ENCODE measurements at places on chromosomes 1 and 21. TPM values are rescaled to one million over a fixed set of nuclear protein-coding genes. Genes with fewer than 3 reads are reported as not detected.

- no peak for DNase-seq
Observed at GRCh38 chr1:227559499-227559898, 3.9 kb upstream of the ZNF678 start.

GRCh38 chr1:55547405-55547804 is 332.2 kb upstream of the USP24 start:
- no peak for DNase-seq

Gene ADARB1
- total RNA-seq, result 22.7 TPM

DNA sequence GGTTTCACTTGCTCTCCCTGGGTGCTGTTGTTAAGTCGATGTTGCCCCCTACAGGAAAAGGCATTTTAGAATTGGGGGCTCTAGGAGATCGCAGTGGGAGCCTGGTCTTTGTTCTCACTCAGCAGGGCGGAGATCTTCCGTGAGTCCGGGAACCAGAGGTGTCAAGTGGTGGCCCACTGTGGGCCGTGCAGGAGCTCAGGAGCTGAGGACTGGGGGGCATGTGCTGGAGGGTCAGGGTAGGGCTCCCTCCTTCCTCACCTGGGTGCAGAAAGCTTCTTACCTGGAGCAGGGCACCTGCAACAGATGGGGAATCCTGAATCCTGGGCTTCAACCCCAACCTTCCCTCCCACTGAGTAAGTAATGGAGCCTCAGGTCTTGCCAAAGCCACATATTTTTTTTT is 392.7 kb downstream of the NPHP4 start:
- no peak for DNase-seq

DNA sequence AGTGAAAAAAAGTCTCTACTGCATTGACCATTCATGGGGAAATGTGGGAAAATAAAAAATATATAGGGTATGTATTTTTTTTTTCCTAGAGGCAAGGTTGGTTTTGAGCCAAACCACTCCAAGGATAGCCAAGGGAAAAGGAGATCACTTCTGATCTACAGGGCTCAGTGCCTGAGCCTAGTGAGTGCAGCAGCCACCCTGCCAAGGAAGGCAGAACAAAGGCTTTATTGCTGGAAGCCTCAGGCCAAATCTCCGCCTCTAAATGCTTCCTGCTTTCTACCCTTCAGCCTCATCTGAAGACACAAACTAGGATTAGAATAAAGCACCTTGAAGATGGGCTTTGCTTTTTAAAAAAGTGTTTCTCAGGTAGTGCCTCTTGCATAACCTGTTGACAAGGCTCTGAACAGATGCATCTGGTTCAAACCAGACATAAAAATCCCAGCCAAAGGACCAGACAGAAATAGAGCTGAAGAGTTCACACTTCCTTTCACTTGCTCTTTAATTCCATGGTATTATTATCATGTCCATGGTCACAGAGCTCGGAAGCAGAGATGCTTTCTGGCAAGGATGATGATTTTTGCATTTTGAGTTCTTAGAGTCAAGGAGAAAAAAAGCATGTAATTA is 10.5 kb downstream of the C1orf115 start:
- DNase-seq, result no peak

DNA sequence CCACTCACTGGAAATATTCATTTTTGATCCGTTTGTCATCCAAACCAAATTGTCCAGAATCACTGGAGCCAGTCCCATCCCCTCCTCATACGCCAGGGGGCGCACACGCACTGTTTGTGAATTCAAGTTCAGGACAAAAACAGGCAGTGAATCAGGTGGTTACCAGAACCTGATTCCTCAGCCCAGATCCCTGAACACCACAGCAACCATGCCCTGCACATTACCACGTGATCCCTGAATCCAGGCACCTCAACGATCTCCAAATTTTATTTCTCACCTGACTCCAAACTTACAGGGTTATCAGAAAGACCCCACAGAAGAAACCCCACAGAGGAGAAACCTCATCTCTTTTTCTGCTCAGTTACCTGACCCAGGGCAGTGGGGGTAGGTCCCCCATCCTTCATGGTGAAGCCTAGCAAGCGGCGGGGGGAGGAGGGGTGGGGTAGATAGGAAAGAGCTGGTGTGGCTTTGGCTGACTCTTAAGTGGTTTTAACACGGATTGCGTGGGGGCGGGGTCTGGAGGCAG is 1.4 kb upstream of the PTPRF start:
- peak; percentile 78 for DNase-seq

DNA sequence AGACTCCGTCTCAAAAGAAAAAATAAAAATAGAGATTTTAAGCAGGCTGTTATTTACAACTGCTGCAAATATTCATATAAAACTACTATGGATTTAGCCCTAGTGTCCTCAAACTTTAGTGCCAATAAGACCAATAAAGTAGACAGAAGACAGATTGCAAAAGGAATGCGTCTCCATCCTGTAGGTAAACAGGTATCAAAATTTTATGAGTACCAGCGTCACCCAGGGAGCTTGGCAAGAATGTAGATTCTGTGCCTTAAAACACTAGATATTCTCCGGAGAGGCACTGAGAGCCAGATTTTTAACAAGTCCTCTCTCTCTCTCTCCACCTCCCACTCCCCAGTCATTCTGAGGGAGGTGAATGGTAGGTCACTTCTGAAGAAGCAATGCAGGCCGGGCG is 18.4 kb downstream of the SMYD3 start:
- no peak for DNase-seq

GRCh38 chr1:183953031-183953430 is 84.5 kb downstream of the COLGALT2 start:
- no peak for DNase-seq

Gene HSPG2
- 221 TPM for total RNA-seq

GRCh38 chr1:29222686-29223085 is 8.0 kb downstream of the MECR start:
- no peak for DNase-seq

GRCh38 chr1:182888736-182889531 is 49.8 kb downstream of the DHX9 start:
- DNase-seq, result no peak

Gene TACSTD2
- 25.0 TPM for total RNA-seq

Gene EDARADD
- 16.6 TPM for total RNA-seq

DNA sequence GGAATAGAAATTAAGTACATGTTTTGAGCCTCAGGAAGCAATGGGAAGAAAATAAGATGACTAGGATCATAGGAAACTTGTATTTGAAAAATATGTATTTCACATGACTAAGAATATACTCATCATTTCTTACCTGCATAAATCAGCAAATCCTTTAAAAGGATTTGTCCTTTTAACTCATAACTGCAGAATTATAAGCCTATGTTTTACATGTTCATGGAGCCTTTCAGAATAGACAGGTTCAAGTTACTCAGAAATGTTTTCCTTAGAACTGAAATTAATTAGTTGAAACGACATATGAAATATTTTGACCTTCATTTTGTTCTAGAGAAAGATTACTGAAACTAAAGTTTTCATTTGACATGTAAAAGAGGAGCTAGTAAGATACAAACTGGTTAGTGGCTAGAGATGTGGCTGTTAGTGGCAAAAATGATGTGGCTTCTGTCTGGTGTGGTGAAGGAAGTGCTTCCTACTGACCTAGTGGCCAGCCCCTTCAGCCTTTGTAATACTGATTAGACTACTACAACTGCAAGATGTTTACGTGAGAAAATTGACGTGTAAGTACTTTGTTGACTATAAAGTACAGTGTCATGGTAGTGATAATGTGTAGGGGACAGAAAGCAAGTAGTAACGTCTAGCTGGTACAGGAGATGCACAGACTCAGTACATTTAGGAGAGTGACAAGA is 54.7 kb downstream of the PACC1 start:
- DNase-seq, result no peak

DNA sequence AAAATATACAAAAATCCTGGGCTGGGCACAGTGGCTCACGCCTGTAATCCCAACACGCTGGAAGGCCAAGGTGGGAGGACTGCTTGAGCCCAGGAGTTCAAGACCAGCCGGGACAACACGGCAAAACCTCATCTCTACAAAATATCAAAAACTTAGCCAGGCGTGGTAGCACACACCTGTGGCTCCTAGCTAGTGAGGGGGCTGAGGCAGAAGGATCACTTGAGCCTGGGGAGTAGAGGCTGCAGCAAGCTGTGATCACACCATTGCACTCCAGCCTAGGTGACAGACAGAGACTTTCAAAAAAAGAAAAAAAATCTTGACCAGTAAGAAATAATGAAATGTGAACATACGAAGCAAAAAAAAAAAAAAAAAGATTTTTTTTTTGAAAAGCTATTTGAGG is 52.1 kb downstream of the ARID4B start:
- DNase-seq, result no peak

DNA sequence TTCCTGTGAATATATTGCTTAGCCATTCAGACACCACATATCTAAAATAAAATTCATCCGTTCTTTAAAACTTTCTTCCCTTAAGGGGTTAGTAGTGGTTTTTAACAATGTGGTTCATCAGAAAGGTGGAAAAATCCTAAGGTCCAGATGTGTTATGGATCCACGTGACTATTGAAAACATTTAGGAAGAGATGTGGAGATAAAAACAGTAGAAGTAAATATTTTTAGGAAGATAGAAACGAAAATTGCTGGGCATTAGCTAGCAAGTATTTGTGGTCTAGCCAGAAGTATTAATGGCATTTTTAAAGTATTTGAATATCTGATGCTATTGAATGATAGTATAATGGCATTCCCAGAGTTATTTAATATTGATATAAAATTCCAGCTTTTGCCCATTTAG is 180.8 kb downstream of the LTN1 start:
- no peak for DNase-seq

- no peak for DNase-seq
Observed at GRCh38 chr1:183652547-183653461, at the start of gene APOBEC4. Gene APOBEC4, minus strand, starts transcription at chr1:183653316. Its CDS starts 4,535 bp downstream, at chr1:183648781.

DNA sequence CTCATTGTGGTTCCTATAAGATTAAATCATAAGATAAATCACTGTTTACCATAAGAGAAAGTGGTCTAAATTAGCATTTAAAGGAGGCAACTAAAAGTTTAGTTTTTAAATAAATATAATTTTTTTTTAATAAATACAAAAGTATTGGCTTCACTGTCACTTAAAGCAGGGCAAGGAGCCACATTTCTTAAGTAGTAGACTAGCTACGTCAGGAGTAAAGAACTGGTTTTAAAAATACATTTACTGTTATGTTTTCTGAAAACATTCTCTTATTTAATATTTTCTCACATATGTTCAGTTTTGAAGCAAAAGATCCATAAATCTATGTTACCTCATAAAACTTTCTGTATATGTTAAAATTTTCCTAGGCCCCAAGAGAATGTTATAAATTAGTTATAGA is 2.2 kb downstream of the ANGPTL1 start:
- DNase-seq, result no peak

Gene ATP1A4
- 0.33 TPM for total RNA-seq

- DNase-seq, result no peak
Observed at GRCh38 chr1:10186331-10187025, 23.9 kb upstream of the KIF1B start.

Gene GNG12
- total RNA-seq, result 40.5 TPM

- DNase-seq, result no peak
Observed at GRCh38 chr1:247456914-247457639, 827 bp downstream of the OR2B11 start.

- no peak for DNase-seq
Observed at GRCh38 chr1:117582451-117582850, 23.4 kb upstream of the TENT5C start.

DNA sequence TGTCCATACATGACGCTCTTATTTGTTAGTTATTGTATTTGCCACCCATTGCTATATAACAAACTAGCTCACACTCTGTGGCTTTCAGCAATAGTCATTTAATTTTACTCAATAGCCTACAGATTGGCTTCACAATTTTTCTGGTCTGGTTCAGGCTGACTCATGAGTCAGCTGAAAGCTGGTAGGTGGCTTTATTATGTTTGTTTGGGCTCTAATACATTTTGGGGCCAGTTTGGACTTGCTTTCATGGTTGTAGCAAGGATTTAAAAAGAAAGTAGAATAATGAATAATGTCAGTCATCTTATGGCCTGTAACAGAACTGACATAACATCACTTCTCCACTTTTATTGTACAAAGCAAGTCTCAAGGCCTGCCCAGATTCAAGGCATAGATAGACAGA is 338.7 kb downstream of the LRRIQ3 start:
- DNase-seq, result no peak

Gene USH2A
- total RNA-seq, result 0.04 TPM

Gene BGLAP
- total RNA-seq, result 6.8 TPM

DNA sequence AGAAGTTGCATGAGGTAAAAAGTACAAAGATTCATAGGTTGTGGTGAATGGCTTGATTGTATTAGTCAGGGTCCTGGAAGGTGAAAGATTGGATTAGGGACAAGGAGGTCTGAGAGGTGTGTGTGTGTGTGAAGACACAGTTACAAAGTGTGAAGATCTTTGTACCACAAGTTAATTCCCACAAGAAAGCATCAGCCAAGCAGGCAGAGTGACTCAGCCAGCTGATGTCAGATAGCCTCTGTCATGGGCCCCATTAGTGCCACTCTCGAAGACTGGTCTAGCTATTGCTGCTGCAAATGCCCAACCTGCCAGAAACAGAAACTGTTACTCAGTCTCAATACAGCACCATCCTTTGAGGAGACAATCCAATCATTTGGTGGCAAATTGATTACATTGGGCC is 96.5 kb downstream of the DTL start:
- DNase-seq, result no peak

Gene CHIA
- not detected for total RNA-seq

GRCh38 chr1:245288796-245289195 is 134.0 kb downstream of the KIF26B start:
- no peak for DNase-seq

- no peak for DNase-seq
Observed at GRCh38 chr21:14886001-14886400, 178.8 kb downstream of the NRIP1 start.

- DNase-seq, result no peak
Observed at GRCh38 chr1:23020706-23021405, 1.6 kb downstream of the KDM1A start.

DNA sequence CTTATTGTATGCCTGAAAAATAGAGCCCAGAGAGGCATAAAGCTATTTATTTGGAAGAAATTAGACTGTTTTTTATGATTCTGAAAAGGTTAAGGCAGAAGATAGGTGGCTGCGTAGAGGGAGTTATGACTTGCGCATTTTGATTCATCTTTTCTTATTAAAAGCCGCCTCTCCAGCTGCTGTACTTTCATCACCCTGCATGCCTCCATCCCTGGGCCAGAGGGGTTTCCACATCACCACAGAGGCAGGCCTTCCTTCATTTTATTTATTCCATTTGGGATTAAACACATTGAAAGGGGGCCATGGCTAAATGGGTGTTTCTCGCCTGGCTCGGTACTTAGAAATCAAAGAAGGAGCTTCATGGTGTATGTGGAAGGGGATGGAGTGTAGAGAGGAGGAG is 14.6 kb upstream of the RGS8 start:
- no peak for DNase-seq

DNA sequence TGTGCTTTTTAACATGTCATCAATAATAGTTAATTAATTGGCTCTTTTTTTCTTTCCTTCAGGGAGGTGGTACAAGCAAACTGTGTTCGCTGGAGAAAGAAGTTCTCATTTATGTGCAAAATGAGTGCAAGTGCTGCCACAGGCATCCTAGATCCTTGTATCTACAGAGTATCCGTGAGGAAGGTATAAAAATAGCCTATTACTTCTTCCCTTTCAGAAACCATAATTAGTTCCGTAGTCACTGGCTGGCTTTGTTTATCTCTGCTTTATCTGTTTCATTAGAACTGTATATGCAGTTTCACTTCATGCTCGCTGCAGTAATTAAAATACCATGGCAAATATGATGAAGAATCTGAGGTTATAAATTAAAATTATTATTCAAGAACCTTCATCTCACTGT is 40.6 kb downstream of the EEIG2 start:
- DNase-seq, result no peak

Gene PM20D1
- not detected for total RNA-seq

GRCh38 chr1:226738995-226739695 is at the start of gene ITPKB:
Gene ITPKB, minus strand, starts transcription at chr1:226739282. Its CDS starts 1,824 bp downstream, at chr1:226737458.
- DNase-seq, result no peak

Measured in mesothelial cell of epicardium (in vitro differentiated cells).